Fibroblast of lung (primary cell): ENCODE measurements at places on chromosomes 16 and 17. TPM values are rescaled to one million over a fixed set of nuclear protein-coding genes. Genes with fewer than 3 reads are reported as not detected.

The C16orf54 gene
- polyA plus RNA-seq, result not detected in 2 replicates

The CLEC19A gene
- polyA plus RNA-seq, result not detected in 2 replicates

The FAM171A2 gene
- 1.4 and 1.7 TPM in 2 replicates for polyA plus RNA-seq

The TSPOAP1 gene
- polyA plus RNA-seq, result 0.23 and 0.24 TPM in 2 replicates
